Germinal center (tissue), 1 donor: ENCODE measurements at places on chromosomes 7 and 10.

DNA sequence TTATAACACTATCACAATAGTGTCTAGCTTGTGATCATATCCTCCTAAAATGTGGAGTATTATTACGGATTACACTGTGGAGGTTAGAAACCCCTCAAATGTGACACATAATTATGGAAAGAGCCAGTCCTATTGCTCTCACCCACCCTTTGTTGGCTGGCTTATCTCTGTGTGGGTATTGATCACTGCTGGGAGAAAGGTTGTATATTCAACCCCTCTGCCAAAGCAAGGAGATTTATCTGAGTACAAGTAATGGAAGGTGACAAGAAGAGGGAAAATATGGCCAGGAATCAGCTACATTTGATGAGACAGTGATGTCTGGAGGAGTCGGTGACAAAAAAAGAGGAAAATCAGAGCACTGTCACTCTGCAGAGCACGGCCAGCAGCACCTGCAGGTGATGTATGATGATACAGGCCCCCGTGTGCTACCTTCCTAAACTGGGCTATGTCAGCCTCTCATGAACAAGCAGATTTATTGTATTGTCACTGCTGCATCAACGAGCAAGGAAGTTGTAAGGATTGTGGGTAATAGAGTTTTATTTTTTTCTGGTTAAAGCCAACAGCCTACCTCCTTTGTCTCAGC lies 235.3 kb downstream of the PHF14 start:
- DNase-seq: no peak

GRCh38 chr10:13769946-13770345 lies 183.2 kb downstream of the PRPF18 start:
- DNase-seq: peak; percentile 44

DNA sequence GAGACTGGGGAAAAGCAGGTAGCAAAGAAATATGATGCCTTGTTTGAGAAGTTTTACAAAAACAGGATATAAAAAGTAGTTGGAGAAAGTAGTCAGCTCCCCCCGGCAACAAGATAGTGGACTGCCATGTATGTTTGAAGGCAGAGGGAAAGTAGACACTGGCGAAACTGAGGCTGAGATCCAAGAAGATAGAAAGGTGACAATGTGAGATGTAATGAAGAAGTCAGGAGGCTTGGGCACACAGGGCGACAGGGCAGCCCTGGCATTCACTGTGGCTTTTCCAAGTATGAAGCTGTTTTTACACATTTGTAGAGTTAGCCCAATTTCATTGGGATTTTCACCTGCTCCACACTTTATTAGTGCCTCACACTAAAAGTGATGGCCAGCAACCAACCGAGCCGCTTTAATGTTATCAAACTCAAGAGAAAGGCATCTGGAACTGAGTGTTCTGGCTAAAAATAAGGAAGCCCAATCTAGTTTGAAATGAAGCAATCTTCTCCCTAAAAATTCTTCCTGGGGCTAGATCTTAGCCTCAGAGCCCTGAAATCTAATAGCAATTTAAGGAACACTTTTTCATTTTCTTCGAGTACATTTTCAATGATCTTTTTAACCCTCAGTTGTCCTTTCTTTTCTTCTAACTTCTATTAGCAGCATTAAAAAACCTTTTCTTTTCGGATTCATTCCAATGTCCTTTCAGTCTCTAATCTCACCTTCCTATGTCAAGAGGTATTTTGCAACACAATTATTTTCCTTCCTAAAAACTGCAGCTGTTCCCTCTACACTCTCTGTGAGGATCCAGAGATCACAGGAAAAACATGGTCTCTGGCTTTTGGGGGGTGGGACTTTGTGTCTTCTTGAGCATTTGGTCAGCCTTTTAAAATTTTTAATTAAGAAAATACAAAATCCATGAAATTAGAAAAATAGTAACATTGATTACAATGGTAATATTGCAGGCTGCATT lies 108.0 kb downstream of the RNLS start:
- DNase-seq: no peak

GRCh38 chr7:90897961-90898469 lies 301.9 kb downstream of the CDK14 start:
- no peak for DNase-seq

GRCh38 chr10:126908729-126909128 lies 3.5 kb downstream of the DOCK1 start:
- DNase-seq: no peak

DNA sequence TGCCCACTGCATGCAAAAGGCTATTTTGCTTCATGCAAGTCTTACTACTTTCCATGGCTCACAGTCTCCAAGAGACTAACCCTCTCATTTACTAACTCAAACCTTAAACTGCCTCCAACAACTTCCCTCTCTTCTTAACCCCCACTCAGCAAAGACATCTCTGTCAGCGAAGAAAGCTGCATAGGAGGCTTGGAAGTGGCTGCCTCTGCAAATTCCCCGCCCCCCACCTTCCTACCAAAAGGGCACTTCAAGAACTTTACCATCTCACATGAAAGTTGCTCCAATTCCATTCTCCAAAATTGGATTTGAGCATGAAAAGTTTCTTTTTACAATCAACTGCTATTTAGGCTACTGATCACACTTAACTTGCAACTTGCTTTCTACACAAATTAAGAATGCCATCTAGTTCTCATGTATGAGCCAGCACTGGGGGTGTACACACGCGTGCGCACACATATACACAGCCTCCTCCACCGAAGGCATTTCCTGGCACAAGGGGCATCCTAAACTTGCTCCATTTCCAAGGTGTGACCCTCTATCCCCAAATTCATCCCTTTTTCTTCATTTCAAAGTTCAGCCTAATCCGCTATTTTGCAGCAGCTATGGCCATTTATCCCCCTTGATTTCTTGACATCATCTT lies 1.8 kb downstream of the CCDC6 start:
- no peak for DNase-seq

- DNase-seq: no peak
Measured at GRCh38 chr10:31635415-31636065, 293.1 kb downstream of the ARHGAP12 start.

DNA sequence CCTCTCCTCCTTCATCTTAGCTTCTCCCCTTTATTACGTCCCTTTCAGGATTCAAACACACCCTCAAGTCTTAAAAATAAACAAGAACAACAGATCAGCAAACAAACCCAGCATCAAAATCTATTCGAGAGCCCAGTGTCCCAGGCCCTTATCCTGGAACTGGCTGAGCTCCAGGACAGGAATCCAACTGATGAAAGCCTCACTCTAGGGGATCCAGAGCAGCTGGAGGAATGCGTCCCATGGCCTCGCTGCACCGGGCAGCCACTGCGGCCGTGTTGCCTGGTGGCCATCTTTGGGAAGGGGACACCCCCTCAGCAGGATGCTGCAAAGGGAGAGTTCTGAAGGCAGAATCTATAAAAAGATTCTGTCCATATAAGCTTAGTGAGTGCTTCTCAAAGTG lies 156.5 kb upstream of the BMPER start:
- DNase-seq: no peak

GRCh38 chr10:21509341-21510240 lies 15.9 kb downstream of the SKIDA1 start:
- no peak for DNase-seq

DNA sequence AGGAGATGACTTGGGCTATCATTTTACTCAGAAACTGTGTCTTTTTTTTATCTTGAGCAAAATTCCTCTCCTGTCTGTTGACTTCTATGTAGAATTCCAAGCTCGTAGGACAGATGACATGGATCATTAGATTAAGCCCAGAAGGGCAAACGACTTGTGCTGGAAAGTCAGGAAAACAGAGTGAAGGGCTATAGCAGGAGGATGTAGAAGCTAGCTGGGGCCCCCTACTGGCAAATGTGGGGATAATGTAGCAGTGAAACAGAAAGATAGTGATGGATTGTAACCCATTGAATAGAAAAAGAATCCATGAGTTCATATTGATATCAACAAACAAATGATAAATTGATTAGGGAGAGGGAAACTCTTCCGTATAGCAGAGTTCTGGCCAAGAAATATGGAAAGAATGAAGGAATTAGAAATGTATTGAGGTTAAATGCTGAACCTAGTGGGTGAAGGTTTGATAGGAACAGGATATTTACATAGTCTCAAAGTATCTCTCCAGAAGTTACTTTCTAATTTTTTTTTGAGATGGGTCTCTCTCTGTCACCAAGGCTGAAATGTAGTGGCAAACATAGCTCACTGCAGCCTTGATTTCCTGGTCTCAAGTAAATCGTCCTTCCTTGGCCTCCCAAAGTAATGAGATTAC lies 103.6 kb downstream of the LYZL1 start:
- peak; percentile 40 for DNase-seq

DNA sequence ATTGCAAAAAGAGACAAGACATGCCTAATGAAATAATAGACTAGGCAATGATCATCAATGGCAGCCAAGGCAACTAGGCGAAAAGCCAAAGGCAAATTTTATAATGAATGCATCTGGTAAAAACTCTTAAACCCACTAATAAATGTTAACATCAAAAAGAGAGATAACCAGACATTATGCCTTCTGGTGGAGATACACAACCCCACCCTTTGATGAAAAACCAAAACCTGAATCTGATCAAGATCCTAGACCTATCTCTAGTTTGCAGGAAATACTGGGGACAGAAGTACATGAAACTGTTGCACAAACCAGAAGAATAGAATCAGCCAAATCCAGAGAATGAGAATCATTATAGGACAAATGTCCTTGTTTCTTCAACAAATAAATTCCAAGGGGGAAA lies 22.0 kb upstream of the GSAP start:
- DNase-seq: no peak

GRCh38 chr7:92806496-92806895 lies 29.9 kb downstream of the CDK6 start:
- DNase-seq: no peak

GRCh38 chr7:122710916-122711315 lies 8.2 kb upstream of the RNF148 start:
- DNase-seq: no peak
